ENCODE measurements at places on chromosomes 3 and 15.

DNA sequence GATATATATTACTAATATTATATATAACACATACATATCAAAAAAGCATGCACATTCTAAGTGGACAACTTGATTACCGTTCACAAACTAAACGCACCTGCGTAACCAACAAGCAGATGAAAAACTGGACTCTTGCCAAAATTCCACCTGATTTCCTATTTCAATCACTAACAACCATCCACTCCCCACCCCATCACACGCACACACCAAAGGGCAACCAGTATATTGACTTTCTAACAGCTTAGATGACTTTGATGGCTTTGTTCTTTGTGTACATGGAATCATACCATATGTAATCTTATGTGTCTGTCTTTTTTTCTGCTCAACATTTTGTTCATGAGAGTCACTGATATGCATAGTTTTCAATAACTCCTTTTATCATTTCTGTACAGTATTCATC is 496.8 kb upstream of the ARRDC4 start:
- no peak for DNase-seq

- no peak for DNase-seq
Observed at GRCh38 chr3:82287562-82287961, 526.1 kb upstream of the GBE1 start.

GRCh38 chr15:33458421-33458820 is 147.7 kb downstream of the RYR3 start:
- DNase-seq = no peak

GRCh38 chr3:122974764-122975162 is 52.8 kb downstream of the SEMA5B start:
- DNase-seq = no peak

- no peak for DNase-seq
Observed at GRCh38 chr3:111948786-111949185, 30.0 kb upstream of the ABHD10 start.

DNA sequence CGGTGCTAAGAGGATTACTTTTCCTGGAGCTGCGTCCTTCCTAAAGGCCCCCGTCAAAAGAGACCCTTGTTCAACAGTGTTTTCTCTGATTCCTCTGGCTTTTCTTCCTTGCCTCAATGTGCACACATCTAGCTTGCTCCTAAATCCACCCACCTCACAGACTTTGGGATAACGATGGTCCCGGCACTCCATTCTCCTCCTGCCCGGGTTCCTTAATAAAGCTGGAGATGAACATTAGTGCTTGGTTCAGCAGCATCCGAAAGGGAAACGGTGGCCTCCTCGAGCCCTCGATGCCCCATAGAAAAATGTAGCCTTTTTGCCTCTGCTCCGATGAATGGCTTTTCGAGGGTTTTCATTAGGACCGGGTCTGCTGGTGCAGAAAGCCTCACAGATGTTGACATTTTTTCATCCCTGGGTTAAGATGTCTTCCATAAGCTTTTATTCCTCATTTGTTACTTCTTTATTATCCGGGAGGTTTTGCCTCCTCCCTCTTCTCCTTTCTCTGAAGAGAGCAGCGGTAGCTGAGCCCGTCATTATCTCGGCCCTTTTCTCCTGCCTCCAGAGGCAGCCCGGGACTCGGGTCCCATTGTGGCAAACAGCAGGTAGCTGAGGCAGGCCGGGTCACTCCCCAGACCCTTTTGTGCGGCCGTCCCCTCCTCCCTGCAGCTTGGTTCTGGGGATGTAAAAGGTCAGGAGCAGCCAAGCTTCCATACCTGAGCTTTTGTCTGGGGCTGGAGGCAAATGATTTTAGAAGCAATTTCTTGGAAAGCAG is 64.6 kb downstream of the CPN2 start:
- DNase-seq = no peak

DNA sequence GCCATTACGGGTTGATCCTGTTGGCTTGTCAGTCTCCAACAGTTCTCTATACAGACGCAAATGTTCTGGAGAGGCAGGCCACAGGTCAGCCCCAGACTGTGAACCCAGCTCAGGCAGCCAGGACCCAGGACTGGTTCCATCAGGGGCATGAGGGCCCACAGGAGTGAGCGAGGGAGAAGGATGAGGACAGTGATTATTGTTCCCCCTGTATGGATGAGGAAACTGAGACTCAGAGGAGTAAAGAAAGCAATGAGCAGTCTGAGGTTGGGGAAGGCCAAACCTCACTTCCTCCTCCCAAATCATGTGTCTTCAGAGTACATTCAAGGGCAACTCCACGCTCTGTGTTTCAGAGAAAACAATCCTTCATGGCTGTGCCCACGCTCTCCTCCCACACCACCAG is 121.9 kb downstream of the RPLP1 start:
- no peak for DNase-seq

DNA sequence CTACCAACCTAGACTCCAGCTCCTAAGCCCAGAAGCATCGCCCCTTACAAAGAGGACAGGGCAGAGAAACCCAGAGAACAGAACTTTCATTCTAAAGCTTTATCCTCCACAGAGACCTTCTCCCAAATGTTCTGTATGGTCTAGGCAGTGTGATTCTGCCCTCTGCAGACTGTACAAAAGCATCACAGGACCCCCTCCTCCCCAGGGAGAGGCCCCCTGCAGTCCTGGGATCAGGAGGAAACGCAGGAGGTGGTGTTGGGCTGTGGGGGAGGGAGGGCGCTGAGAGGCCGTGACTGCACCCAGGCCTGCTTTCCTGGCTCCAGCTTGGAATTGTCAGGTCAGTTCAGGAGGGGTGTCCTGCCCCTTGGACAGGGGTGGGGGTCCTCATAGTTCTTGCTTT is 101.3 kb downstream of the DGKG start:
- no peak for DNase-seq

GRCh38 chr3:4979428-4980228 is at the start of gene BHLHE40:
Gene BHLHE40 (plus strand): TSS chr3:4979437. CDS start chr3:4979719, 282 bp downstream.
- no peak for DNase-seq

- no peak for DNase-seq
Observed at GRCh38 chr3:183541738-183542137, 13.8 kb downstream of the KLHL6 start.

DNA sequence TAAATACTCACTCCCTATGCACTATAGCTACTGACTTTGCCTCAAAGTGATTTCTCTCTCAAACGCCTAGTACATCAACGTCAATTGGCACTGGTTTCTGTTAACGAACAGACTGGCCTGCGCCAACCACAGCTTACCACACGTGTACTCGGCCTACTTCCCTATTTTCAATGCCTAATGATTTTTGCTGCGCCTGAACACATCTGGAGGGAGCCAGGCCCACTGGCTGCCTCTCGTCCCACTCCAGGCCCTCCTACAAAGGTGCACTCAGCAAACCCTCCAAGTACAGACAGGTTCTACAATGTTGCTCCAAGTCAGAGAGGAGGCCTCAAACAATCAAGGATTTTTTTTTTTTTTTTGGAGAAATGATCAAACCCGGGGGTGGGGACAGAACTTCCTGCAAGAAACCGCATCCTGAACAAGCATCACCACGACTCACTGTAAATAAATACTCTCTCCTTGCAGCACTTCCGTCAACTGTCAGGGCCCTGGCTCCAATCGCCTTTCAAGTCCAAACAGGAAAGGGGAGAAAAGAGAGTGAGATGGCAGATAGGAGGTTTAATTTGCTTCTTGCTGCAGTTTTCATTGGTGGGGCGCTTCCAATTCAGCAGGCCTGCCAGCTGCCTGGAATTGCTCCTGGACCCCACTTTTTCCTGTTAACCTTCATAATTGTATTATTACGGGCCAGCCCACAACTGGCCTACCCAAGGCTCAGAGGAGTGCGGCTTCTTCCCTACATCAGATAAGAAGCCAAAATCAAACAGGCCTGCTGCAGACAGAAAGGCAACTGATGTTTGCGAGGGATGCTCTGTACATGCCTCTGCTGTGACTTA is 139.3 kb downstream of the FOXP1 start:
- DNase-seq = no peak

DNA sequence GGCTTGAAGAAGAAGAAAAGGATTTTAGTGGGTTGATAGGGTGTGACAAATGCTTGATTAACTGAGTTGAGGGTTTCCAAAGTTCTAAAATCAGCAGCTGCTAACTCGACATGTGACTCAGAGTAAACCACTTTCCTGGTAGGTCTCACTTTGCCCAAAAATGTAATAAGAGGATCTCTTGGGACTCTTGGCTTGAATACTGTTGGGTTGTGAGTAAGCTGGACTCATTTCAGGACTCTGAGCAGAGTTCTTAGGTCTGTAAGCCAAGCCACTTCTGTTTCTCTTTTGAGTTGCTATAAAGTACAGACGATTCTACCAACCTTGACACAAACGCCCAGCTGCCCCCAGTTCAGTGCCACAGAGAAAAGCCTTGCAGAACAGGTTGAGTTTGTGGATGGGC is 241.1 kb downstream of the ZNF621 start:
- DNase-seq = no peak

DNA sequence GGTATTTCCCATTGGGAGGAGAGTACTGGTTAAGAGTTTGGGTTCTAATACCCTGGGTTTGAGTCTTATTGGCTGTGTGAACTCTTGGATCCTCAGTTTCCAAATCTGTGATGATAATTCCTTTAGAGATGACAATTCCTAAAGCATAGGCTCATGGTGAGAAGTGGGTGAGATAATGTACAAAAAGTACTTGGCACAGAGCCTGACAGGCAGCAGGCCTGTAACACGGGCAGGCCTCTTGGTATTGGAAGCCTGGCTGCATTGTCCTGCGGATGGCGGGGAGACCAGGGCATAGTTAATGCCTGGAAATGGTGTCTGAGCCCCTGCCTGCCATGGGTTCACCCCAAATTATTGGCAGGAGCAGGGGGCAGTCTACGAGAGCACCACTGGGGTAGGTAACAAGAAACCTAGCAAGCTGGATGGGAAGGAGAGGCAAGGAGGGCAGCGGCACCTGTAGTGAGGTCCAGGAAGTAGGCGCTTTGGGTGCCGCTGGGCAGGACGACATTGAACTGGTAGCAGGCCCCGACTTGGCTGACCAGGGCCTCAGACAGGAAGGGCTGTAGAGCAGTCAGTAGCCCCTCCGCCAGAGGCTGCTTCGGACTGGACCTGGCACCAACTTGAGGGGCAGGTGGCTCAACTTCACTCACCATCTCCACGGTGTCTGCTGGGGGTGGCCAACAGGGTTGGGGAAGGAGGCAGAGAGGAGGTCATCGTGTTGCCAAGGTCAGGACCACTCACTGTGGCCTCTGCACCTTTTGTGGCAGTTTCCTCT is 7.7 kb downstream of the STOML1 start:
- DNase-seq = no peak

DNA sequence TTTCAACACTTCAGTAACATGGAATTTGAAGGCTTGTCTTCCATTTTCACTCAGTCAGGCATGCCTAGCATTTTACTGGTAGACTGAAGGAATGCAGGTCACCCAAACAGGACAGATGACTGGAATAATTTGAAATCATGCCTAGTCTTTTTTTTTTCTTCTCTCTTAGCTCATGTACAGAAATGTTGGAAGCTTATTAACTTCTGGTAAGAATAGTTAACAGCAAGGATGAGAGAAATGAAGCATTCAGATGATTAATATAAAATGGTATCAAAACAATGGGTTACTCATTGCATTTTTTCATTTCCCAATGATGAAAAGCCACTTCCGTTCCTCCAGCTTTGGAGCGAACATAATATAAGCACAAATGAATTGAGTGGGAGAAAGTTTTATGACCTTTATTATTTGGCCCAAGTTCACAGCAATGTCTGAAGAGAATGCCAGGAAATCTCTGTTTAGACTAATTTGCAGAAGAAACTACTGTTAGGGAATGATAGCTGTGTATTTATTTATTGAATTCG is 431.6 kb upstream of the RASGRP1 start:
- DNase-seq = no peak

GRCh38 chr3:112000367-112000771 is 1.6 kb downstream of the TAGLN3 start:
- DNase-seq = no peak

DNA sequence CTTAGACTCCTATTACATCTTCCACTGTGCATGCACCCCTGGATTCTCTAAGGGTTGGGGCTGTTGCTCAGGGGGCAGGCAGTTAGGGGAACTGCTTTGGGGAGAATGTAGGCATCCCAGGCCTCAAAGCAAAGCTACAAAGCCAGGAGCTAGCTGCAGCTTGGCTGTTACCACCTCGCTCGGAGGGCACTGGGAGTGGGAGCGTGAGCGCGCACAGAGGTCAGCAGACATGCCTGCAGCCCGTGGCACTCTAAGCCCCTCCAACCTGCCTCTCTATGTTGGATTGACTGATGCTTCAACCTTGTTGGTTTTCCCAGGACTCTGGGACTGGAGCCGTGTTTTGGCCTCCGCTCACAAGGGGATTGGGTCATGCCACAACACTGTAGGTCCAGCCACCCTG is 69.8 kb downstream of the CPN2 start:
- DNase-seq = no peak

GRCh38 chr15:67161412-67161811 is 93.0 kb downstream of the AAGAB start:
- DNase-seq = no peak

GRCh38 chr3:143443851-143444331 is 324.3 kb downstream of the CHST2 start:
- DNase-seq = peak; percentile 19

GRCh38 chr15:57697588-57697987 is 8.9 kb upstream of the POLR2M start:
- DNase-seq = no peak

- no peak for DNase-seq
Observed at GRCh38 chr3:141308588-141309218, 59.6 kb upstream of the ZBTB38 start.

DNA sequence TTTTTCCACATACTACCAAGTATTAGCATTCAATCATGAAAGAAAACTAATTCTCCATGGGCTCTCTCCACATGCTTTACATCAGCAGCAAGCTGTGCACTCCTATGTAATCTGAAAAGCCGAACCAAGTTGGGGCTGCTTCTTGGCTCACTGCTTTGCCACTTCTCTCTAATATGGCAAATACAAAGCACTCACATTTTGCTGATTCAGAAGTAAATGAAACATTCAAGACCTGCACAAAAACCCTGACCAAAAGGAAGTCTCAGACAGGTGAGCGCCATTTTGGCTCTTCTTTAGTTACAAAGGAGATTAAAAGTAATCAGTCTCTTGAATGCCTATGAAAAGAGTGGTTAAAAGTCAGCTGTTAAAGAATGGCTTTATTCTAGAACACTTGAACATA is 915.2 kb downstream of the FHIT start:
- no peak for DNase-seq

DNA sequence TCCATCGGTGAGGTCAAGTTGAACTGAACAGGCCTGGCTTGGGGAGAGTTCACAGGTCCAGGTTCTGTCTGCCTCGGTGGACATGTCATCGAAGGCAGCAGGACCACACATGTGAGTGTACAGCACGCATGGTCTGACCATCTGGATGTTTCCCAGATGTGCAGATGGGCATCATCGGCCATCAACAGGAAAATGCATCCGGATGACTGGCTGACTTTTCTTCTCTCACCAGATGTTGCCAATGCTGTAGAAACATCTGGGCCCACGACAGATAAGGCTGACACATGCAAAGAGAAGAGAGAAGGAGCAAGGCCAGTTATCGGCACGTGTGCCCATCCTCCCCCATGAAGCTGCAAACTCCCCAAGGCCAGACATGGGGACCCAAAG is 45.1 kb downstream of the NOX5 start:
- no peak for DNase-seq

Measured in left renal cortex interstitium (tissue), 4 donors.